NCI-H1930 (cell line): ENCODE measurements at places on chromosomes 11 and 22.

DNA sequence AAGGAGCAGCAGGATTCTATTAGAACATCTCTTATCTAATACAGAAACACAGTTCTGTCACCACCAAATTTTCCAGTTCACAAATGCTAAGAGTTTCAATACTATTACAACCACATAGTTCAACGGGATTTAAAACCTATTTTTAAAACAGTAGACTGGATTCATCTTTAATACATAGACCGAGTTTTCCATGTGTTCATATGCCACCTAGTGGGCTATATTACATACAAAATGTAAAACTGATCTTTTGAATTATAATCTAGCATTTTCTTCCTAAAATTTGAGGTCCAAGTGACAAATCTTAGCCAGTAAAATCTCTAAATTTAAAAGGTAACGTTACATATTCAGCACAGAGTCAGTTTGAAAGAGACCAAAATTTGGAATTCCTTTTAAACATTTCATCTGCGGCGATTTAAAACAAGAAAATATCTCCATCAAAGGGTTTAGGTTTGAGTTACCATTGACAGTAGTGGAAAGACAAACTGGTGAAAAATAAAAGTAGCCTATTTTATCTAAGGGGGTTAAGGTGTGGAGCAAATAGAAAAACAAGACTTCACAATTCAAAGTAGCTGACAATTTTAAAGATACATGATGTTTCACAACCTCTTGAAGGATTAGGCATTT, 269.3 kb upstream of the MPPED2 start:
- DNase-seq = no peak

DNA sequence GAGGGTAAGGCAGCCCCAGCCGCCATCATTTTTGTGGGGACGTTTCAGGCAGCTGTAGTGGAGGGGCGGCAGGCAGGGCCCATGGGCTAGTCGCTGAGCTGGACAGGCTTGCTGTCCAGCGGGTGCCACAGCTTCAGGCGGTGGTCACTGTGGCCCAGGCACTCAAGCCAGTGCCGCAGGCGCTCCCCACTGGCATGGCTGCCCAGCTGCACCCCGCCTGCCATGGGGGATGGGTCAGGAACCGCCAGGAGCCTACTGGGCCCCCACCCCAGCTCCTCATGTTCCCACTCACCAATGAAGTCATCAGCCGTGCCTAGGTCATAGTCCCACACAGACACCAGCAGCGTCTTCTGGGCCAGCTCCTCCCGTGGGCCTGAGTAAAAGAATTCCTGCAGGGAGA, 6.0 kb downstream of the NDUFV1 start:
- DNase-seq = no peak

- no peak for DNase-seq
Measured at GRCh38 chr22:19998232-19998951, 18.2 kb downstream of the ARVCF start.

DNA sequence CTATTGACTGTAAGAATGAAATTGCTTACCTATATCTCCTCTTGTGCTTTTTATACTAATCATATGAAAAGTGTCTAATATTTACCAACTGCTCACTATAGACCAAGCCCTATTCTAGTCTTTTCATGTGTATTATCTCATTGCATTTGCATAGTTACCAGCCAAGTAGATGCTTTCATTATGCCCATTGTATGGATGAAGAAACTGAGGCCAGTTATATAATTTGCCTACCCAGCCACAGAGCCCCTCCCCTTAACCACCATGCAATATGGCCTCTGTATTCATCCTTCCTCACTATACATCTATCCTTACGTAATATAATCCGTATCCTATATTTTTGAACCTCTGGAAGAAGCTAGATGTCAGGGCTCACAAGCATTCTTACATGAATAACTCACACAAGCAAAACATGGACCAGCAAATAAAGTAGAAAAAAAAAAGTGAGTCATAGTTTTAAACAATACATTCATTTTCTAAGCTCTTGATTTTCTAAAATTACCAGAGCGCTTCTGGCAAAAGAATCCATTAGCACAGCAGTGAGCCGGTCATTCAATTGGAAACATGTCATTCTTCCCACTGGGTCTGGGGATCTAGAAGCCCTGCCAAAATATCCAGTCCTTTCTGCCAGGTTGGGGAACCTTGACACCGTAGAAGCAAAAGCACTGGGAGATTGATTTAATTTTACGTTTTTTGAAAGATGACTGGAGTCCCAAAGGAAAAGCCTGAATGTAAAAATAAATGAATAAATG, 80.0 kb downstream of the C11orf91 start:
- no peak for DNase-seq

DNA sequence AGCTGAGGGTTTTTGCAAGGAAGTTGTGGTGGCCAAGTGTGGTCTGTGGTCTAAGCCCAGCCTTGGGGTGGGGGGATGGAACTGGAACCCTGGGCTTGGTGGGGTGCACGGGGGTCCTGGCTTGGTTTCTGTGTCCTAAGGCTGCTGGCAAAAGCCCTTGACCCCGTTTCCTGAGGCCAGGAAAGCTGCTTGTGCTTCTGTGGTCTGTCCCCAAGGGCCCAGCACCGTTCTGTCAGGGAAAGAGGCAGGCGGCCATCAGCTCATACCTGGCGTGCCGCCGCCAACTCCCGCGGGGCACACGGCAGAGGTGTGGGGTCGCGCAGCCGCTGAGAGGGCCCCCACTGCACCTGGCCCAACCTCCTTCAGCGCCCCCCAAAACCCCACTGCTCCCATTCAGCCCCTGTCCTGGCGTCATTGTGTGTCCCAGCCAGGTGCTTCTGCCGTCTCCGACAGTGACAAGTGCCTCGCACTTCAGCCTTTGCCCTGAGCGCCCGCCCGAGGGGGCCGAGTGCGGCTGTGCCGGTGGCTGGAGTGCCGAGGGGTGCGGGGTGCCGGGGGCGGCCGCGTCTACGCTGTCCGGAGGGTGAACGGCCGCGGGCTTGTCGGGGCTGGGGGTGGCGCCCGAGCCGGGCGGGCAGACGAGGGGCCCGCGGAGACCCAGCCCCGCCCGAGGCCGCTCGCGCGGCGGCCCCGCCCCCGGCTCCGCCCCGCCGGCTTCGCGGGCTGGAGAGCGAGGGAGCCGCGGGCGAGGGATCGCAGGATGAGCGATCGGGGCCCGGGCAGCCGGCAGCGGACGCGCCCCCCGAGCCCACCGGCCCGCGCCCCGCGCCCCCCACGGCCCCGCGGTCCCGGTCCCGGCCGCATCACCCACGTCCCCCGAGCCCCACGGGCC, at the start of gene CNIH2:
CNIH2 (plus strand) TSS at position 705 of the 892 bp plus-strand sequence. CDS start 282 bp downstream, outside the sequence.
- peak; percentile 67 for DNase-seq

DNA sequence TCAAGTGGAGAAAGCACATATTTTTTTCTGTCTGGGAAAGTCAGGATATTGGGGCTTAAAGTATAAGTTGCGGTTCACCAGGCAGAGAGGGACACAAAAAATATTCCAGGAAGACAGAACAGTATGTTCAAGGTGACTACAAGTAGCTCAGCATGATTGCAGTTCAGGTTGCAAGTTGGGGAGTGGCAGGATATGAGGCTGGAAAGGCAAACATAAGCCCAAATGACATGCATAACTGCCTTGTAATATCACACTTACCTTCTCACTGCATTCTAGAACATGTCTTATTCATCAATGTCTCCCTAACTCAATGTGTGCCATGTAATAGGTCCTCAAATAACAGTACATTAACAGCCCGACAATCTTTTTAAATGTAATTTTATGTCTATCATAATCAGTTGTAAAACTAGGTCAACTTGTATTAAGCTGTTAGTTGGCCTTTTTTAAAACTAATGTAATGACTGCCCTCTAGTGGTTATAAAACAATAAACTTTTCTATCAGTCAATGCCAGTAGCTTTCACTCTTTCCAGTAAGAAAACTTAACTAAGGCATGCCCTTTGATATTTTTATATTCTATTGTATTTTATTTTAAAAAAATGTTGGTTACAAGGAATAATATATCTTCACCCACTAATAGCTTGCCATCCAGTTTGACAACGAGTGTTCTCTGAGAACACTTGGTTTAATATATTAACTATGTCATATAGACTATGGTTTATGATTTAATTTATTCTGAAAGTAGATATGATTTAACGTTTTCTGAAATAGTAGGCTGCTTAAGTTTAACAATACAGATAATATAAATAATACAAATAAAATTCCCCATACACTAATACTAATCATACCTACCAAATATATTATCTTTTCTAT, 39.4 kb upstream of the CFAP300 start:
- peak; percentile 16 for DNase-seq
